ENCODE measurements at places on chromosomes 13 and 19. TPM values are rescaled to one million over a fixed set of nuclear protein-coding genes. Genes with fewer than 3 reads are reported as not detected.

- DNase-seq, result no peak
Observed at GRCh38 chr13:44423824-44424223, 50.2 kb downstream of the SERP2 start.

The NRTN gene
- 20.6 TPM for total RNA-seq

The ABCC4 gene
- total RNA-seq, result 2.5 TPM

The FCAR gene
- total RNA-seq, result 0.30 TPM

DNA sequence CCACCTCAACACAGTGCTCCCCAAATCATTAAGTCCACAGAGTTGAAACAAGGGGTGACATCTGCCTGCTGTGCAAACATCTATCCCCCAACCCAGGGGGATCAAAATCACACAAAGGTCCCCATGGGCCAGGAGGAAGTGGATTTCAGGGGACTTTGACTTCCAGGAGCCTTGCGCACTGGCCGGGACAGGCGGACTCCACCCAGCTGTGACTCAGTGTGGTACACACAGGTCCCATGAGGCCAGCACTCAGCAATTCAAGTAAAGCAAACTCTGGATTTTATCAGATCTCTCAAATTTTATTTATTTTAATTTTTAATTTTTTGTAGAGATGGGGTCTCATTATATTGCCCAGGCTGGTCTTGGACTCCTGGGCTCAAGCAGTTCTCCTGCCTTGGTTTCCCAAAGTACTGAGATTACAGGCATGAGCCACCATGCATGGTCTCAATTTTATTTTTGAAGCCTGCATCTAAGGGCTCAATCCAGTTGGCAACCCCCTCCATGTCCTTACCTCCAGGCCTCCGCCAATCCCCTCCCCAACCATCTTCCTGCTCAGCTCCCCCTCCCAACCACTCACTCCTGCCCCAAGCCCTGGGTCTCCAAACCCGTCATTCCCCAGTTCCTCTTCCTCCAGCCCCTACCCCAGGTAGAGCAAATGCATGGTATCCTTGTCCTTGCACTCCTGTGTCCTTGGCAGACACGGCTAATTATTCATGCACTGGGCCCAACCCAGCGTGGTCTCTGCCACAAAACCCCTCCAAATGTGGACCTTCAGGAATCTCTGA lies 18.2 kb downstream of the ARHGAP33 start:
- peak; percentile 33 for DNase-seq

- DNase-seq, result no peak
Observed at GRCh38 chr13:110869231-110869804, 45.6 kb downstream of the ANKRD10 start.

DNA sequence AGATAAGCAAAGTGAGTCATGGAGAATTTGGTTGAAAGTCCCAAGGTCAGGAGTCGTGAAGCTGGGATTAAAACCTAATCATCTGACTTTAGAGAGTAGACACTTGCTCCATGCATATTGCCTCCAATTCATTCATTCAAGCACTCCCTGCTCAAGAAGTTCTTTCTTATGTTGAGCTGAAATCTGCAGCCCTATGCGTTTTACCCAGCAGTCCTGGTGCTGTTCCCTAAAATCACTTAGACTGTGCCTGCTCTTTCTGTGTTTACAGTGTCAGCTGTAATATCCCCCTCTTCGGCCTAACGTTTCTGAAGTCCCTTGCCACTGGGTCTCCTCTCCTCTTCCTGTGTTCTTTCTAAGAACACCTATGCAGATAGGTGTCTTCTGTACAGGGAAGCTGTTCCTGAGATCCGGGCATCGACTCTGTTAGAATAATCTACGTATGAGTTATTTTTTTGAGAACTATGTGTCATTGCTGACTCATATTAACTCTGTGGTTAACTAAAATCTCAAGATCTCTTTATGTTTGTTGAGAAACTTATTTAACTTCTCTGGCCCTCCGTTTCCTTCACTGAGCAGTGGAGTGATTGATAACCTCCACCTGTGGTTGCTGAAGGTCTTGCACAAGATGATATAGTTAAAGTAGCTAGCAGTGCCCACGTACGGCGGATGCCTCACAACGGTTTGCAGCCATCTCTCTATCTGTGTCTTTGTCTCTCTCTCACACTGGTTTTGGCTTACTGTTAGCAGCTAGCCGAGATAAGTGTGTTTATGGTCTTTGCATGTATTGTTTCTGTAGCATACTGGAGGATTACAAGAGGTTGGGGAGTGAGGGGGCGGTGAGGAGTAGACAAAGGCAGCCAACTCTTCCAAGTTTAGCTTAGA lies 4.7 kb downstream of the ALOX5AP start:
- no peak for DNase-seq

The KRTDAP gene
- total RNA-seq, result not detected

The KLHL1 gene
- not detected for total RNA-seq

GRCh38 chr13:109989686-109990085 lies 203.3 kb upstream of the IRS2 start:
- no peak for DNase-seq

DNA sequence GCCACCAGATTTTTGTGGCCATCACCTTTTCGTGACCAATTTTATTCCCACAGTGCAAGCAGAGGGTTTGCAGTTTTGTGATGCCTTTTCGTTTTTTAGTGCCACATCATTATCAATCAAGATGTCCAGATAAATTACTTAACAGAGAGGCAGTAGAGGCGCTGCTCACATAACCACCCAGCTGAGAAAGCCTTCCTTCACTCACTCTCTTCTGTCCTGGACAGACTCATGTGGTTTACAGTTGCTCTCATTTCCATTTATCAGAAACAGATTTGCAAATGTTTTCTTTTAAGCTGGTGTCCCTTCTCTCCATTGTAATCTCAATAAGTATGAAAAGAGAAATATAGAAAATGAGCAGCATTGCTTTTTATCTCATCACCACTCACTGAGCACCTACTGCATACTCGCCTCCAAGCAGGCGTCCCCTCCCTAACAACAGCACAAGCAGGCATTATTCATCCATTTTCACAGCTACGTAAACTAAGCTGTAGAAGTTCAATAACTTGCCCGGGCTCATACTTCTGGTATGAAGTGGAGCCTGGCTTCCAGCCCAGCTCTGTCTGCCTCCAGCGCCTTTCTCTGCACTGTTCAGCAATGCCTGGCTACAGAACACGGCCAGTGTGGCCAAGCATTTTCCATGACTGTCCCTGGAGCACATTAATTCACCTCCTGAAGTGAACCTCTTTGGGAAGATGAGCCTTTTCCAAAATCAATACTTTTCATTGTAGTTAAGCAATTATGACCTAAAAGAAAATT lies 34.6 kb upstream of the KATNAL1 start:
- peak; percentile 93 for DNase-seq

- no peak for DNase-seq
Observed at GRCh38 chr19:3537101-3537437, 1.9 kb upstream of the TEKTIP1 start.
